CD4-positive, alpha-beta memory T cell (primary cell): ENCODE measurements at places on chromosomes 3 and 15.

GRCh38 chr15:40047415-40048210 lies 8.6 kb upstream of the SRP14 start:
- DNase-seq, result no peak

DNA sequence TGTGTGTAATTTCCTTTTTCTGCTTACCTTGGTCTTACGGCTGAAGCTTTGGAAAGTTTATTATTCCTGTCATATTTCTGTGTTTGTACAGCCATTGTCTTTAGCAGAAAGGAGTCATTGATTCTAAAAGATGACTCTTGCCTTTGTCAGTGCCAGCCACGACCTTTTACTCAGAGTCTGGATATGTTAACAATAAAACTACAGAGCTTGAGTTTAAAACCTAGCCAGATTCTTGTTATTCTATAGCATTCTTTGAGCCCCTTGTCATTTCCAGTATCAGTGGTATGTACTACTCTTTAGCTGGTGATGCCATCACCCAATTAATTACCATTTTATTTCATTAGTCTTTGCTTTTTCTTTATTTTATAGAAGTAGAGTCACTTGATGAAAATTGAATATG lies 142.4 kb downstream of the TCF12 start:
- no peak for DNase-seq

GRCh38 chr15:74038707-74039655 lies 43.4 kb downstream of the GOLGA6A start:
- DNase-seq, result no peak

DNA sequence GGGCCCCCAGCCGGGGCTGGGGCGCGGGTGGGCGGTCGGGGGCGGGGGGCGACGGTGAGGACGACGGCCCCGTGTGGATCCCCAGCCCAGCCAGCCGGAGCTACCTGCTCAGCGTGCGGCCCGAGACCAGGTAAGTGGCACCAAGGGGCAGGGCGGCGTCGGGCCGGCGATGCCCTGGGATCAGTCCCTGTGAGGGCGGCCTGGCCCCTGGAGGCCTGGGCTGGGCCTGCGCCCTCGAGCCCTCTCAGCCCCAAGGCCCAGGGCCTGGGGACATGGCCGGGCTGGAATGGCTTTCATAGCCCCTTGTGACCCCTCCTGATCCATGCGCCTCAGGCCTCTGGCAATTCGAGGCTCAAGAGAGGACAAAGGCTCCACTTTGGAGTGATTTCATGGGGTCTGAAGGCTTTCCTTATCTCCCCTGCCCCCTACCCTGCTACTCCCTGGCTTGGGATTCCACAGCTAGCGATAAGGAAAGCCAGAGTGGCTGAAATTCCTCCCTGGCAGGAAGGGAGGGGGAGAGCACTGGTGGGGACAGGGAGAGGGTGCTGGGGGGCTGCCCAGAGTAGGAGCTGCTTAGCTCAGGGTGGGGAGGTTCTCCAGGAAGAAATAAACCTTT lies 418 bp downstream of the ALPK3 start:
- no peak for DNase-seq

DNA sequence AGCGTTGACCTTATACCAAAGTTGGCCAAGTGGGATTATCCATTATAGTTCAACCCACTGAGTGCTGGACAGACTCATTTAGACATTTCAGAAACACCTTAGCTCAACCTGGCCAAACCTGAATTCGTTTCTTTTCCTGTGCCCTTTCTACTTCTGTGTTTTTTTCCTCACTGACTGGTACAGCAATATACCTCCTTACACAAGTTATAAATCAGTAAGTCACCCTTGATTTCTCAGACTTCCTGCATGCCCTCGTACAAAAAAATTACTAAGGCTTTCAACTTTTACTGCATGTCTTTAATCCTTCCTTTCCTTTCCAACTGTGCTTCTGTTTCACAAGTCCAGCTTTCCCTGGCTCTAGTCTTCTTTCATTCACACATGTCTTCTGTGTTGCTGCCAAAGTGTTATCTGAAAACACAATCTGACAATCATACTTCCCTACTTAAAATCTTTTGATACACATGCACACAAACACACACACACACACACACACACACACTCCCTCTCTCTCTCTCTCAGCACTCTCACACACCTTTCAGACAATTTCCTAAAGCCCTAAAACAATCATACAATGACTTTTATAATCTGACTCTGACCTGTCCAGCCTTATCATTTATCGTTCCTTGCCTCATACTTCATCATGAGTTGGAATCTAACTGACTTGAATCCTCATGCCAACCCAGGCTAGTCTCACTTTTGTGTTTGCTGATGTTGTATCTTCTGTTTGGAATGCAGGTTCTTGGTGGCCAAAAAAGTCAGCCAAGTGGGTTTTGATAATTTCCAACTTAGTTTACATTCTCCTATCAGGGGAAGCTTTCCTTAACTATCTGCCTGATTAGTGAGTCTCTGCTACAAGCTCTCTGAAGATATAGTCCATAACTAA lies 436.4 kb downstream of the NAALADL2 start:
- no peak for DNase-seq

DNA sequence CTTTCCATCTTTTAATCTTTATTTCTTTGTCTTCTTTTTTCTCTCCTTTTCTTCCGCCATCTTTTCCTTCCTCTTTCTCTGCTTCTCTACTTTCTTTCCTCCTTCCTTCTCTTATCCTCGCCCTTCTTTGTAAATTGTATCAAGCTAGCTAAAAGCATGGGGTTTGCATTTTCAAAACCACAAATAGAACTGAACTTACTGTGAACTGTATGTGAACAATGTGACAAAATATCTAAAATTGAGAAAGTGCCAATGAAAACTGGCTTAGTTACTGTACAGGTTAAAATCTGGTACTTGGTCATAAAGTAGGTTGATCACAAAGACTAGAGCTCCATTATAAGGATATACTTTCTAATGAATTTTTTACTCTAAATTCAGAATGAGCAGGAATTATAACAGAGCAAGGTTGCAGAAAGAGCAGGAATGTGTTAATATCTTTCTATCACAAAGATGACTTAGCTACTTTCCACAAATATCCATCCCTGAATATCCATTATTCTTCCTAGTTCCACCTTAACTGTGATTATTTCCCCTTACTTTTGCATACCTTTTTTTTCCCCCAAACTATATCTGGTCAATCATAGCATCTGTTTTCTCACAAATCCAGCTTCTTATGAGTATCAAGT lies 122.4 kb downstream of the LSAMP start:
- DNase-seq, result no peak

DNA sequence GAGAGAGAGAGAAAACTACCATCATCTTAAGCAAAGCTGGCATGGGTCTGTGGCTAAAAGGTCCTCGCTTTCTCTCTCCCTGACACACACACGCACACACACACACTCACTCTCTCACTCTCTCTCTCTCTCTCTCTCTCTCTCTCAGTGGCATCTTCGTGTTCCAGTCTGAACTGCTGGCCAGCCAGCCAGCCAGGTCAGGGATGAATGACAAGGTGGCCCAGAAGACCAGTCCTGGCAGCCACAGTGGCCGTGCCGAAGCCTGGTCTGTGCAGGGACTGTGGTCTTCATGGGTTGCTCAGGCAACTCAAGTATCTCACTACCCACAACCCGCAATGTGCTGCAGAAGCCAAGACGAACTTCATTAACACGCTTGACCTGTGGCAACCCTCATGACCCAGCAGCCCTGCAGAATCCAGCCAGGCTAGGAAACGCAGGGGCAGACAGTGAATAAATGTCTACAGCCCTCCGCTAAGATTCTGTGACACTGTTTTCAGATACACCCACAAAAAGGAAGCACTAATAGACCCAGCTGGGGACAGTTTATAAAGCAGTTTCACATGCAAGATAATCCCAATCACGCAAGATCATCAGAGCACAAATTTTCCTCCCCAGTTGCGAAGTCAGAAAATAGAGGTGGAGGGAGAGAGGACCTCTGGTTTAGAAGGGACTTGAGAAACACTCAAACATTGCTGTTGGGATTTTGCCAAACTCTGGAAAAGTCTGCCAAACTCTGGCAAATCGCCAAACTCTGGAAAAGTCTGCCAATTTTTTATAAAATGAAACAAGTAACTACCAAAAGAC lies 66.4 kb downstream of the XXYLT1 start:
- DNase-seq, result no peak

DNA sequence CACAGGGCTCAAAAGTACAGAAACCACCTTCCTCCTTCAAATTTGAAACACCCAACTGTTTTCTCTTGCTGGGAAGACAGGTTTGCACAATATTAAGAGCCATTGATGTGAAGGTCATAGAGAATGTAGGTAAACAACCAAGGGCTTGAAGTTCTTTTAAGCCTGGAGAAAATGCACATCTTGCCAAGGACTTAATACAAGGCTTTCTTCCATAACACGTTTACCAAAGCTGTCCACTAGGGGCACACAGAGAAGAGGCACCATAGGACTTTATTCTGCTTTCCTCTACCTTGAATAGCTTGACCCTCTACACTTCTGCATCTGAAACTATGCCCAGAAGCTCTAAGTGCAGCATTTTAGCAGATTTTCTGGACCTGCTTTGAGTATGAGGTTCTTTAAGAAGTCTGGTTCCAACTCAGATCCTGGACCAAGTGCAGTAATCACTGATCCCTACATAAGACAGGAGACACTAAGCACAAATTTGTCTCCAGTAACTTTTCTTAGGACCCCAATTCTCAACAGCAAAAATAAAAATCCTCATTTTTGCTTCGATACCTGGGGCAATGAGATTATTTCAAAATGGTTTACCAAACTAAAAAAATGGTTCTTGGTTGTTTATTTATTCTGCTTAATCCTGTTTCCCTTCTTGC lies 138.0 kb downstream of the FBN1 start:
- no peak for DNase-seq

- DNase-seq, result no peak
Measured at GRCh38 chr3:36765104-36765503, 751 bp upstream of the DCLK3 start.

DNA sequence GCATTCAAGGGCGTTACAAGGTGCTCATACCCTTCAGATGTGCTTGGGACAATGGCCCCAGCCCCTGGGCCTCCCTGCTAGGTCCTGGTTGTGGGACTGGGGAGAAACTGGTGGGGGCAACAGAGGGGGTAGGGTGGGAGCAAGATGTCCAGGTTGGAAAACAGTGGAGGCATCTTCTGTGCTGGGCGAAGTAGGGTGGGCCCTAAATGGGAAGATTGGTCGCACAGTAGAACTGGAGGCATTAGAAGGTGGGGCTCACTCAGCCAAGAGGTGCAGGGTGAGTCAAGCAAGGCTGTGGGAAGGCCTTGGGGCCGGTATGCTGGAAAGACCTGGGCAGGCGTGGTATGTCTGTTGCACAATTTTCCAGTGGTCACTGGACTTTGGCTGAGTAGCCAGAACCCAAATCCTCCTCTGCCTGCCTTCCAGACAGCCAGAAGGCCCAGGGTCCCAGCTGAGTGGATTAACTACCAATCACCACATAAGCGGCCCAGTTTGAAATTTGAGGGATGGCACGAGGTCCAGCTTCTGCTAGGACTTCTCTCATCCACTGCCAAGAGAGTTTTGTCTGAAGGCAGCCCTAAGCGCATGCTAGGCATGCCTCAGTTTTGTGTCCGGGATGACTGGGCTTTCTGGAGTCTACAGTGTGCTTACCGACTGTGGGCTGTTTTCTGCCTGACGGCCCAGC lies 74.5 kb downstream of the LSM3 start:
- DNase-seq, result no peak

- DNase-seq, result no peak
Measured at GRCh38 chr3:32405711-32406323, 14.2 kb downstream of the CMTM7 start.

DNA sequence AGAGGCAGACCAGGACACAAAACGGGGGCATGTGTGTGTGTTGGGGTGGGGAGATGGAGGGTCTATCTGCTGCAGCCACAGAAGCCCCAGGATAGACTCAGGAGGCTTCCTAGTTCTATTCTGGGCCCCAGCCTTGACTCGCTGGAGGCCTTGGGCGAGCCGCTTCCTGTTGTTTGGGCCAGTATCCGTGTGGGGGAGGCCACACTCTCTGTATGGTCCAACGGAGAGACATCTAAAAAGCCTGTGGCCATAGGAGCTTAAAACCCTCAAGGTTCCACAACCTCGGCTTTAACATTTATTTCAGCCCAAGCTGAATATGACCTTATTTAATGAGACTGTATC lies 32.8 kb downstream of the POC1A start:
- no peak for DNase-seq

- DNase-seq, result no peak
Measured at GRCh38 chr15:42138968-42139386, 17.5 kb downstream of the PLA2G4F start.

- DNase-seq, result no peak
Measured at GRCh38 chr3:94137377-94137776, 74.5 kb downstream of the NSUN3 start.

DNA sequence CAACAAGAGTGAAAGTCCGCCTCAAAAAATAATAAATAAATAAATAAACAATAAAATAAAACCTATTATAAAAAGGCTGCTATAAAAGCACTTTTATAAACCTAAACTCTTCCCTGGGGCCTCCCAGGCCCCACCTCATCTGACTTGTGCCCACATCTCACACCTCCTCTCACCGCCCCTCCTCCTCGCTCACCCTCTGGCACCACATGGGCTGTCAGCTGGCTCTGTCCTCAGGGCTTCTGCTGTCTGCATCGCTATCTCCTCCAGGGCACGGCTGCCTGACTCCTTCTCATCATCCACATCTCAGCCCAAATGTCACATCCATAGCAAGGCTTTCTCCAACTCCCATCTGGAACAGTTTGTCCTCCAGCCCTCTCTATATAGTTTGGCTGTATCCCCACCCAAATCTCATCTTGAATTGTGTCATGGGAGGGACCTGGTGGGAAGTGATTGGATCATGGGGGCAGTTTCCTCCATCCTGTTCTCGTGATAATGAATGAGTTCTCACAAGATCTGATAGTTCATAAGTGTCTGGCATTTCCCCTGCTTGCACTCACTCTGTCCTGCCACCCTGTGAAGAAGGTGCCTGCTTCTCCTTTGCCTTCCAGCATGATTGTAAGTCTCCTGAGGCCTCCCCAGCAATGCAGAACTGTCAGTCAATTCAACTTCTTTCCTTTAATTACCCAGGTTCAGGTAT lies 8.8 kb upstream of the SH3BP5 start:
- no peak for DNase-seq

GRCh38 chr15:92654662-92655061 lies 913 bp downstream of the FAM174B start:
- no peak for DNase-seq

- DNase-seq, result no peak
Measured at GRCh38 chr15:38002883-38003477, 68.5 kb downstream of the TMCO5A start.

DNA sequence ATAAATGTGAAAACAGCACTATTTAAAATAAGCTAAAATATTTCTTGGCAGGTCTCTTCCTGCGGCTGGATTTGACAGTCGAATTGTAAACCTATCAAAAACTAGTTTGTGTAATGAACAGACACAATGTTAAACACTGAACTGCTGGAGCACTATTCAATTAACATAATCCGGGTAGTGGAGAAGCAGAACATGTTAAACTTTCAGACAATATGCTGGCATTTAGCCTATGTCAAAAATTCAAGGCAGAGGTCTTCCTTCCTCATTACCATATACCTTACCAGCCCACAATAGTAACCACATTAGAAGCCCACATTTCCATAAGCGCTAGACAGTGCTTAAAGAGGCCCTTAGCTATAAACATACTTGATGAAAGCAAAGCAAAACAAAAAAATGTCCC lies 1042.9 kb downstream of the ROBO1 start:
- no peak for DNase-seq

- DNase-seq, result no peak
Measured at GRCh38 chr3:127676456-127676855, 3.7 kb downstream of the ABTB1 start.
